ENCODE measurements at places on chromosomes 12 and 14.

DNA sequence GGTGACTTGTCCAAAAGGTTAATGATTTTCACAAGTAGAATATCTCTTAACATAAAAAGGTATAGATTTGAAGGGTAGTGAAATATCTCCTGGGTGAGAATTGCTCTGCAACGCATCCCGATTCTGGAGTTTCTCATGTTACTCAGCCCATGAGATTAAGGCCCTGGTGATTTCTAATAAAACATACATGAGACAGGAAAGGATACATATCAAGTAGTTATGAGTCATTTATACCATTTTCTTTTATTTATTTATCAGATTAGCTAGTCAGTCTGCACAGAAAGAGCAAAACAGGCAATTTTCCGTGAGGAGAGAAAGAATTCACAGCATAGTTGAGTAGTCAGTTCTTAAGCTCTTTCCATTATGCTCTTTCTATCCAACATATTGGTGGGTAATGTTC lies 535.6 kb upstream of the ATP2B1 start:
- no peak for DNase-seq

- no peak for DNase-seq
Observed at GRCh38 chr12:54583726-54584125, 4.7 kb downstream of the PPP1R1A start.

DNA sequence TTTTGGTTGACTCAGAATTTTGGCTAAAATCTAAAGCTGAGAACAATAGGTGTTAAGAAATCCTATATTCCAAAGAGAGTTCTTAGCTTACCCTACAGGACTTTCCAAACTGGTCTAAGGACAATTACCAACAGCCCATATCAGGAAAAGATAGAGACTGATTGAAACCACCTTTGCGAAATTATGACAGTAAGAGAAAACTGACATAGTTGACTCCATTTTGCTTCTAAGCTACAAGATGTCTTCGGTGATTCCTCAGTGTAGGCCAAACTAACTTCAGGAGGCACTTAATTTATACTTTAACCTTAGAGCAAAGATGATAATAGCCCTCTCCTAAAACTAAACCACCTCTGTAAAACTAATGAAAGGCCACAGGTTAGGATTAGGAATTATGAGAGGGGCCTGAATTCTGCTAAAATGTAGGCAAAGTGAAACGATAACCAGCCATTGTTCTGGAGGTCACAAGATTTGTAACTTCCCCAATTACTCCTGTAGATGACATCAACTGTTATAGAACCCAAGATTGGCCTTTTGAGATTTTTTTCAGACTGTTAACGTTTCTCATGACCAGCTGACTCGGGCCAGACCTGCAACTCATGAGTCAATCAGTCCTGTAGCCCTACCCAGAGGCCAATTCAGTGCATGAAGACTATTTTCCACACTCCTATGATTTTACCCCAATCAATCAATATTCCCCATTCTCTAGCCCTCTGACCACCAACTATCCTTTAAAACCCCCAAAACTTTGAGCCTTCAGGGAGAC lies 43.0 kb downstream of the KLRG1 start:
- DNase-seq: no peak

GRCh38 chr12:77238335-77238734 lies 173.0 kb upstream of the E2F7 start:
- DNase-seq: no peak

- DNase-seq: no peak
Observed at GRCh38 chr12:25323581-25323982, 72.9 kb upstream of the KRAS start.

- DNase-seq: no peak
Observed at GRCh38 chr14:50047274-50047676, 69.1 kb downstream of the VCPKMT start.

GRCh38 chr12:6052940-6053329 lies 71.5 kb downstream of the VWF start:
- DNase-seq: no peak

DNA sequence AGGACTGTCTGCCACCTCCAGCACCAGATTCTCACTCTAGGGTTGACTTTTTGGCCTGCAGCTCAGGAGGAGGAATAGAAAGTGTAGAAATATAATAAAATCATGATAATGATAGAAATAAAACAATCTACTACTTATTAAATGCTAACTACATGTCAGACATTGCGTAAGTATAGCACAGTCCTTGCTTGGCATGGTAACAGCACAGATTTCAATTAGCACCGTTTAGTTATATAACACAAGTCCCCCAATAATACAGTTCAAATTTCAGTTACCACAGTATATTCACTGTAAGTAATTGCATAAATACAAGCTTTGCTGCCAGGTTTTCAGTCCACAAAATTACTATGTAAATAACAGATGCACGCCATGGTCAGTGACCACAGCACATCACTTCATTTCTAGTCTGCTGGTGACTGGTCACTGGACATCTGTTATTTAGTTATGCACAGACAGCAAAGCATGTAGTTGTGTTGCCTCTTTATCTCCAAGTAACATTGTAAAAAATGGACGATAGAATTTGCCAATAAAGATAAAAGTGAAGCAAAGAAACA lies 6.5 kb upstream of the GLT8D2 start:
- DNase-seq: no peak

- DNase-seq: peak; percentile 70
Observed at GRCh38 chr14:102363182-102363943, 622 bp downstream of the TECPR2 start.

DNA sequence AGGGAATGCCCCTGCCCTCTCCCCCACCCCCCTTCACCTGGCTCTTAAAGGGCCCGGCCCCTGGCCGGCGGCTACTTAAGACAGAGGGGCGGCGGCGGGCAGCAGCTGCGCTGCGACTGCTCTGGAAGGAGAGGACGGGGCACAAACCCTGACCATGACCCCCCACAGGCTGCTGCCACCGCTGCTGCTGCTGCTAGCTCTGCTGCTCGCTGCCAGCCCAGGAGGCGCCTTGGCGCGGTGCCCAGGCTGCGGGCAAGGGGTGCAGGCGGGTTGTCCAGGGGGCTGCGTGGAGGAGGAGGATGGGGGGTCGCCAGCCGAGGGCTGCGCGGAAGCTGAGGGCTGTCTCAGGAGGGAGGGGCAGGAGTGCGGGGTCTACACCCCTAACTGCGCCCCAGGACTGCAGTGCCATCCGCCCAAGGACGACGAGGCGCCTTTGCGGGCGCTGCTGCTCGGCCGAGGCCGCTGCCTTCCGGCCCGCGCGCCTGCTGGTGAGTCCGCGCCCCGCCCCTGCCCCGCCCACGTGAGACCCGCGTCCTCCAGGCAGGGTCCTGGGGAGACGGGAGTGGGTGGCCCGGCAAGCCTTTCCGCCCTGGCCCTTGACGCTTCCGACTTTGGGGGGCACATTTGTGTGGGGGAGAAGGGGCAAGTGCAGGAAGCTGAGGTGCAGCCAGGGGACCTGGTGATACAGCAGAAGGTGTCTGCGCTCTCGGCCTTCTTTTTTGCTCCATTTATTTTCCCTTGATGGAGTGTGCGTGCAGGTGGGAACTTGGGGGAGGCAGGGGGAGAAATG lies at the start of gene IGFBP6:
TSS of gene IGFBP6 (plus strand) at position 104 of the 790 bp plus-strand sequence. CDS start at position 155, 51 bp downstream.
- peak; percentile 84 for DNase-seq

GRCh38 chr12:46379352-46379751 lies 6.8 kb upstream of the SLC38A2 start:
- DNase-seq: no peak

DNA sequence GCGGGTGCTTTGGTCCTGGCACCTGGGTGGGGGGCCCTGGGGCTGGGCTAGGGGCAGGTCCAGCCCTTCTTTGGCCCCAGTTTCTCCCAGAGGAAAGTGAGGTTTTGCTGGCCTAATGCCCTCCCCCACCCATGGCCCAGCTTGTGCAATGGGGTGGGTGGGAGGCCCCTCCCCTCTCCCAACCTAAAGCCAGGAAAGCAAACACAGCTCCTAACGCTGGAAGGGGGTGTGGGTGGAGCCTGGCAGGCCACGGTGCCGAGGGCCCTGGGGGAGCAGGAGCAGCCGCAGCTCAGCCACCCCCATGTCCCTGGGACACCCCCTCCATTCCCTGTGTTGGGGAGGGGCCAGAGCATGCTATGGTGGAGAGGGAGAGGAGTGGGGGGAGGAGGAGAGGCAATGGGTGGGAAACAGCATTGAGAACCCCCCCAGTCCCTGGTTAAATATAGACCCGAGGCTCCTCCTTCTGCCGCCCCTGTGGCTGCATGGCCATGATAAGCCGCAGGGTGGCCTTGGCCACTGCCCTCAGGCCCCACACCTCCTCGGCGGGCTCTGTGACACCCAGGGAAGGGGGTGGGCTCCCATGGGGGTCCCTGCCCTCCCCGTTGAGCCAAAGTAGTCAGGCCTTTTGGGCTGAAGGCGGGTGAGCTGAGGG lies 4.7 kb downstream of the EXOC3L4 start:
- no peak for DNase-seq

DNA sequence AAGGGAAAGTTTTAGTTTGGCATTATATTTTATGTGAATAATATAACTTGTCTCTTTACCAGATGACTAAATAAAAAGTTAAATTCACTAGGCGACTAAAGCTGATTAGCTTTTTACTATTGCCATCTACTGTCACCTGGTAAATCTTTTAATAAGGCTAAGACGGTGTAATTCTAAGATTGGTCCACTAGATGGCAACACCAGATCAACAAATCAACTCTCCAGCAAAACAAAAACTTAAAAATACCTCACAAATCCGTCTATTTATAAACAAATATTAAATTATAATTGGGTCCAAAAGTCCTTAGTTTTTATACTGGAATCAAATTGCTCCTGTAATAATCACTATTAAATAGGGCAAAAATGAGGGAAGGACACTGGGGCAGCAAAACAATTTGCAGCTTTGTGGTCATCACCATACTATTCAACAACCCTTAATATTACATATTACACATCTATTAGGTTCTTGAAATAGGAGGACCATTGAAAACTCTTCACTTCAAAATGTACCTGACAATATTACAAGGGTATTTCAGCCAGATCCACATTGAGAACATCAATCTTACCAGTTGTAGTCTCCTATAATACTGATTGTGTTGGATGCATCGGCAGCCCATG lies 47.9 kb downstream of the GALC start:
- DNase-seq: no peak

DNA sequence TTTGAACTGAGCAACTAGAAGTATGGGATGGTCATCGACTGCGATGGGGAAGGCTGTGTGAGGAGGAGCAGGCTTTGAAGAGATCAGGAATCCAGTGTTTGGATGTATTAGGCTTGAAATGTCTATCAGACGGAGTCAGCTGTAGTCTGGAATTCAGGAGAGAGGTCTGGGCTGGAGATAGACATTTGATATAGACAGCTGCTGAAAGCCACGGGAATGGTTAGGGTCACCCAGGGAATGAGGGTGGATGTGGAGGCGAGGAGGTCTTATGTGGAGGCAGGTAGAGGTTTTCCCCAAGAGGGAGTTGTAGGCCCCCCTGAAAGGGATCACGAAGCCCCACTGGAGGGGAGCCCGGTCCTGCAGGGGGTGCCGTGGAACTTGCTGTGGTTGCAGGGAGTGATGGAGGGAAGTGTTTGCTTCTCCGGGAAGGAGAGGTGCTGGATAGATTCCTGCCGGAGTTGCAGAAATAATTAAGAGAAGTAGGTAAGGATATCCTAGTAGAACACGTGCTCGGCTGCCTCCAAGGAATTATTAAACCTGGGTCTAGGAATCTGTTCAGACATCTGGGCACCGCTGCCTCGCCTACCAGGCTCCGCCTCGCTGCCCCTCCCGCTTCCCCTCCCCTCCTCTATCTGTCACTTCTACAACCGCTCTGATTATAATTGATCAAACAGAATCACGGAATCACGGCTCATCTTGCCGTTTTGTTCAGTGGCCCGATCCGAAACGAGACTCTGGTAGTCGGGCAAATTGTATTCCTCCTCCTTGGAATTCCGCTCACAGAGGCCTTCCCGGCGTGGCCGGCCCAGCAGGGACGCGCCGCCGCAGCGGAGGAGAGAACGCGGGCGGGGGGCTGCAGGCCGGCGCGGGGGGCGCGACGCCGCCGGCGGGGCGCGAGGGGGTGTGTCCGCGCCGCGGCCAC lies 826 bp upstream of the CACNA1C start:
- no peak for DNase-seq

All from activated CD8-positive, alpha-beta memory T cell treated with anti-CD3 and anti-CD28 coated beads, Interleukin-2, amount 50 U/mL, for 48 hours (primary cell).